HT-29 (cell line): ENCODE measurements at places on chromosomes 16 and 17.

GRCh38 chr17:31568539-31568938, 177.1 kb downstream of the RAB11FIP4 start:
- no peak for DNase-seq

DNA sequence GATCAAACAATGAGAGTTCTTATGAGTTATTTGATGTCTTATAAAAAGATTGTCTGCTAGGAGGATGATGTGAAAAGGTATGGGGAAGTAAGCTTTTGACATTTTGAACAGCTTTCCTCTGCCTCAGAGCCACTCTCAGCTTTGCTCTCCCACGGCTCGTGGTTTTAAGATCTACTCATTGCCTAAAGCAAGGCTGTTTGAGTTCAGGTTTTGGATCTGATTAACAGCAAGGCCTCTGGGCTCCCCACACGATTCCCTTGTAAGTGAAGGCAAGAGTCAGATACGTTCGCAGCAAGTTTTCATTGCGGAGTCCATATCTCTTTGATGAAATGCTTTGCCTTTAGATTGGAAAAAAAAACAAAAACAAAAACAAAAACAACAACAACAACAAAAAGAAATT, 515.0 kb upstream of the SALL1 start:
- DNase-seq: no peak

GRCh38 chr16:729768-730665, 3.1 kb downstream of the HAGHL start:
- DNase-seq: no peak

GRCh38 chr16:931626-932500, 38.9 kb downstream of the LMF1 start:
- DNase-seq: no peak
